Right renal cortex interstitium (tissue), 3 donors: ENCODE measurements at places on chromosomes 11 and 22.

DNA sequence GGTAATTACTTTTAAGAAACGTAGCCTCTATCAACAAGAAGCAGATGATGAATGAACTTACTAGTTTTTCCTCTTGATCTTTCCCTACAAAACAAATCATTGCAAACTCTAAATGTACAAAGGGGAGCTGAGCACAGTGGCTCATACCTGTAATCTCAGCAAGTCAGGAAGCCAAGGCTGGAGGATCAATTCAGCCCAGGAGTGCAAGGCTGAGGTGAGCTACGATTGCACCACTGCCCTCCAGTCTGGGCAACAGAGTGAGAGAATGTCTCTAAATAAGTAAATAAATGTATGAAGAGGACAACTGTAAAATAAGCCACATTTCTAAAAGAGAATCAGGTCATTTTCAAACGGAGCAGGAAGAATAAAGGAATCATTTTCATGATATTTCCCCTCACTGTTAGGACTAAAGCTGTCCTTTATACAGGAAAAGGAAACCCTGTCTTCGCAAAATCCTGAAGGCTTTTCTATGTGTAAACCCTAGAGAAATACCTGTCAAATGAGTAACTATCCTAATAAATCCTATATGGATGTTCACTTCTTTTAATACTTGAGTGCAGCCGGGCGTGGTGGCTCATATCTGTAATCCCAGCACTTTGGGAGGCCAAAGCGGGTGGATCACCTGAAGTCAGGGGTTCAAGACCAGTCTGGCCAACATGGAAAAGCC, 41.2 kb downstream of the RRAS2 start:
- no peak for DNase-seq

DNA sequence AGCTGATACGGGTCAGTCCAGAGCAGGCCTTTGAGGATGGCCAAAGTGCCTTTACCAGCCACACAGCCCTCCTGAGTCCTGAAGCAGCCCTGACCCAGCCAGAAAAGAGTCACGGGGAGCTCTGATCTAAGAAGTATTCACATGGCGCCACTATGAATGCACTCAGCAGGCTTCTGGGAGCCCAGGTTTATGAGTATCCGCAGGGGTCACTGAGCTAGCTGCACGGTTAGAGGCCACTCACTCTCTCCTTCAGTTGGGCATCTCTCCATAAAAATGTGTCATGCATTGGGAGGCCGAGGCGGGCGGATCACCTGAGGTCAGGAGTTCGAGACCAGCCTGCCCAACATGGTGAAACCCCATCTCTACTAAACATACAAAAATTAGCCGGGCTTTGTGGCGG, 10.3 kb downstream of the KIAA1671 start:
- DNase-seq: no peak

- no peak for DNase-seq
Observed at GRCh38 chr11:15493921-15494620, 379.3 kb downstream of the INSC start.

- no peak for DNase-seq
Observed at GRCh38 chr11:37500425-37500824, 902.4 kb upstream of the RAG2 start.

- no peak for DNase-seq
Observed at GRCh38 chr22:49212002-49212401, 615.7 kb downstream of the BRD1 start.

- no peak for DNase-seq
Observed at GRCh38 chr22:37519268-37520195, at the start of gene CARD10. Gene CARD10 (minus strand): TSS chr22:37519415. CDS start chr22:37519200, 215 bp downstream.

DNA sequence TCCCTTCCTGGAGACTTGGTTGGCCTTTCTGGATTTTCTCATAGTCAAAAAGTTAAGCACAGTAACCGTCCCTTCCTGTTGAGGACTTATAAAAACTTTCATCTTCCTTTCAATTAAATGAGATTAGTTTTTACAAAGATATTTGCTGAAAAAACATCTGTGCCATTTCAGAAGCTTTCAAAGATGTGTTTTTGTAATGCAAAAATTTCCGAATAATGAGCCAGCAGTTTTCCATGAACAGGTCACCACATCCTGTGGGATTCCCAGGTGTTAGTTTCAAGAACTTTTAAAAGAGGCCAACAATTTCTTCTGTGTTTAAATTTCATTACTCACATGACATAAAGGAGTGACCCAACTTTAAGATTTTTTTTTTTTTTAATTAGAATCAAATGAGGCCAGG, 18.0 kb downstream of the NUP50 start:
- DNase-seq: no peak

GRCh38 chr11:86288776-86289507, 13.1 kb upstream of the HIKESHI start:
- DNase-seq: no peak

DNA sequence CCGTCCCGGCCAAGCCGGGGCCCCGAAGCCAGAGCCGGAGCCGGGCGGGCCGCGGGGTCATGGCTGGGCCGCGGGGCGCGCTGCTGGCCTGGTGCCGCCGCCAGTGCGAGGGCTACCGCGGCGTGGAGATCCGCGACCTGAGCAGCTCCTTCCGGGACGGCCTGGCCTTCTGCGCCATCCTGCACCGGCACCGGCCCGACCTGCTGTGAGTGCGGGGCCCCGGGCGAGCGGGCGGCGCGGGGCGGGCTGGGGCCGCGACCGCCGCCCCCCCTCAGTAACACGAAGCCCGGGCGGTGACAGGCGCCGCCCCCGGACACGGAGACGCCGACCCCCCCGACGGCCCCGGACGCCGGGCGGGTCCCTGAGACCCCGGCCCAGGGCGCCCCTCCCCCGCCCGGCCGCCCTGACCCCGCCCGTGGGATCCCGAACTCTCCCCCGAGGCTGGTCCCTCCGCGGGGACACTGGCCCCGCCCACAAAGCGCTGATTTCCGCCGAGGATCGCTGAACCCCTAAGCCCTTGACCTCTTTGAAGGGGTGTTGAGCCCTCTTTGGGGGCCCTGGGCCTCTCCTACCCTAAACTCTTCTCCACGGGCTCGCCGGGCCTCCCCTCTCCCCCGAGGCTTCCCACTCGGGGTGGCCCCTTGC, 389 bp downstream of the MICALL1 start:
- DNase-seq: no peak

DNA sequence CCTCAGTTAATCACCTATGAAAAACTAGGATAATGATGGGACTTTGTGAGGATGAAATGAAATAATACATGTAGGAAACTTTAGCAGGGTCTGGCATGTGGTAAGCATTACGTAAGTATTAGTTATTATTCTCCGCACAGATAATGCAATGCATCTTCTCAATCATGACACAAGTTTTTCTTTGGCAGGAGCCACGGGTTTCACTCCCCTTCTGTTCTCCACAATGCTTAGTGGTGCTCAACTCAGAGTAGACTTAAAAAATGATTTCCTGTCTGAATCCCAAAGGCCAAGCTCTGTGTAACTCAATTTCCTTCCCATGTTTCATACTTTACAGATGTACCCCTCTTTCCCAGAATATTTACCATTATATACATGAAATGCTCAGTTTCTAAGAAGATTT, 82.9 kb downstream of the CCDC34 start:
- DNase-seq: no peak

DNA sequence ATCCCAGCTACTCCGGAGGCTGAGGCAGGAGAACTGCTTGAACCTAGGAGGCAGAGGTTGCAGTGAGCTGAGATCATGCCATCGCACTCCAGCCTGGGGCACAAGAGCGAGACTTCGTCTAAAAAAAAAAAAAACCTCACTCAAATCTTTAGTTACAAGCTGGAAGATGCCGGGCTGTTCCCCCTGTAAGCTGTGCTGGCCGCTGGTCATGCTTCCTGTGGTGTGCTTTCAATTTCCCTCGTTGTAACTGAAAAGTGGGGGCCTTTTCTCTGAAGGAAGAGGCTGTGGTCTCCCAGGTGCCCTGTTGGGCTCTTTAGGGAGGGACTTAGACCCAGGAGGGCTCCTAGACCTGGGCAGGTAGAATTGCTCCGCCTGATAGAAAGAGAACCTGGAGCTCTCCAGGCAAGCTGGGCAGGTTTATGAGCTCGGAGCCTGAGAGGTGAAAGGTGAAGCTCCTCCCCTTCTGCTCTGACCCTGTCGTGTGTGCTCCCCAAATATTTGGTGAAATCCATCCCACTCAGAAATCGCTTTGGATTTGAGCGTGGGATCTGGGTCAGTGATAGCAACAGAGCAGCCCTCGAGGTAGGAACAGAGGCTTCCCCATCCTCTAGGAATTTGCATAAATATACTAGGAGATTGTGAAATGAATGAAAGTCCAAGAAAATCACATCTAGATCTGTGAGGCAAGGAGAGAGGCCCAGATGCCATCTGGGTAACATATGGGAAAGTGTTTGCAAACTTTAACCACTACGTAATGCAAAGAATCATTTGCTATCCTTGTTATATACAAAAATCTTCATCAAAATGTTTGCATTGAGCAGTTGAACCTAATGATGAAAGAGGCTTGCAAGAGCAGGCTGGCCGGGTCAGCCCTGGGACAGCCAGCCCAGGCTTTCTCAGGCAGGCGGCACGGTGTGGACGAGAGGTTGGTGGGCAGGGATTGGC, 154.3 kb downstream of the FBXO7 start:
- no peak for DNase-seq

- DNase-seq: no peak
Observed at GRCh38 chr11:890794-891540, 19.6 kb downstream of the CHID1 start.

- no peak for DNase-seq
Observed at GRCh38 chr11:105111145-105111944, 28.2 kb downstream of the CARD18 start.

- DNase-seq: no peak
Observed at GRCh38 chr22:29080106-29080975, 7.5 kb downstream of the KREMEN1 start.

DNA sequence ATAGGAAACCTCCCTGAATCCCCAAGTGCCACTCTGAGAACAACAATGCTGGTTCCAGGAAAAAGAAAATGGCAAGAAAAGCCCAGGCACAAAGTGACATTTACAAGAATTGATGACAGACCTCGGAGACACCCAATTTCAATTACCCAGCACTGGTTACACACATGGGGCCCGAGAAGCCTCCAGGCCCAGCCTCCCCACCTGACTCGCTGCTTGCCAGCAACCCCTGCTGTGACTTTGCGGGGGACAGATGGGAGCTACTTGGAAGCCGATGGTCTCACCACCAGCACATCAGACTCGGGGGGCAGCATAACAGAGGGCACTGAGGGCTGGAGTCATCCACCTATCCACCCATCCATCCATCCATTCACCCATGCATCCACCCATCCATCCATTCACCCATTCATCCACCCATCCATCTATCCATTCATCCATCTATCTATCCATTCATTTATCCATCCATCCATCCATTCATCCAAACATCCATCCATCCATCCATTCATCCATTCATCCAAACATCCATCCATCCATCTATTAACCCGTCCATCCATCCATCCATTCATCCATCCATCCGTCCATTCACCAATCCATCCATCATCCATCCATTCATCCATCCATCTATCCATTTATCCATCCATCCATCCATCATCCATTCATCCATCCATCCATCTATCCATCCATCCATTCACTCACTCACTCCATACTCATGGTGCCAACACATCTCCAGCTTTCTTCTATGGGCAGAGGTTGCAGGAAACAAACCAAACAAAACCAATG, 567.6 kb downstream of the BRD1 start:
- DNase-seq: no peak

GRCh38 chr11:22461626-22462025, 123.4 kb downstream of the SLC17A6 start:
- no peak for DNase-seq
